ENCODE measurements at places on chromosomes 6 and 20. TPM values are rescaled to one million over a fixed set of nuclear protein-coding genes. Genes with fewer than 3 reads are reported as not detected.

DLL1 gene
- total RNA-seq, result 0.55 TPM

GNMT gene
- not detected for total RNA-seq

COL11A2 gene
- total RNA-seq, result 1.0 TPM

SNAP91 gene
- not detected for total RNA-seq

ULBP1 gene
- 1.8 TPM for total RNA-seq

MCHR2 gene
- total RNA-seq, result not detected

DEFB124 gene
- not detected for total RNA-seq

TTK gene
- 37.2 TPM for total RNA-seq

MOG gene
- not detected for total RNA-seq

ADGB gene
- not detected for total RNA-seq
